ENCODE measurements at places on chromosomes 2 and 18. TPM values are rescaled to one million over a fixed set of nuclear protein-coding genes. Genes with fewer than 3 reads are reported as not detected.
A peak's percentile ranks its signal among the peaks of the same experiment; 100 is the strongest.

- no peak for DNase-seq
Observed at GRCh38 chr18:5475267-5475666, 68.5 kb downstream of the EPB41L3 start.

The RNMT gene
- 55.2 TPM for total RNA-seq

DNA sequence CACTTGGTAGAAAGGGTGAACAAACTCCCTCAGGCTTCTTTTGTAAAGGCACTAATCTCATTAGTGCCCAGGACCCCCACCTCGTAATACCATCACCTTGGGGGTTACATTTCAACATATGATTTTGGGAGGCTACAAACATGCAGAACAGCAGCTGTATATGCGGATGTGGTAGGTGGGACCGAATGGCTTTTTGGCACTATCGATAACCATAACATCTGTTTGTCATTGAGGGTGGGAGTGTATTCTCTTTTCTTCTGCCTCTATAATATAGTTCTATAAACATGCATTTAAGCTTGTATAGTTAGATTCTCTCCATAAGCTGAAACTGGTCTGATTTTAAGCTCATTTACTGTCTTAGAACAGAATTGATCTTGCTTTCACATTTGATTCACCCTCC is 239.1 kb upstream of the BOD1L2 start:
- no peak for DNase-seq

DNA sequence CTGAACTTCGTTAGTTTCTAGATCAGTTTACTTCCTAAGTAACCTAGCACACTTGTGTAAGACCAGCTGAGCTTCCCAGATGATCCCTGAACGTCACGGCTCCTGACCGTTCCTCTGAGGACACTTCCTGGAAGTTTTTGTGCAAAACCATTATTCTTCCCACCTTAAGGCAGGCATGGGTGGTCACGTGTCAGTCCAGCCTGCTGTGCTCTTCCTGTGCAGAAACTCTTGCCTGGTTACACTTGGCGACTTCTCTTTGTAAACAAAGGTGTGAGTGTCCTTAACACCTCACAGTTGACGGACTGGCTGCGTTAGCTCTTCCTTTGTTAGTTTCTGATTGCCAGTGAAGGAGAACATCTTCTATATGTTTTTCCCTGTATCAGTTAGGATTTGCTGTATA is 118.3 kb downstream of the SH3RF3 start:
- DNase-seq, result no peak

DNA sequence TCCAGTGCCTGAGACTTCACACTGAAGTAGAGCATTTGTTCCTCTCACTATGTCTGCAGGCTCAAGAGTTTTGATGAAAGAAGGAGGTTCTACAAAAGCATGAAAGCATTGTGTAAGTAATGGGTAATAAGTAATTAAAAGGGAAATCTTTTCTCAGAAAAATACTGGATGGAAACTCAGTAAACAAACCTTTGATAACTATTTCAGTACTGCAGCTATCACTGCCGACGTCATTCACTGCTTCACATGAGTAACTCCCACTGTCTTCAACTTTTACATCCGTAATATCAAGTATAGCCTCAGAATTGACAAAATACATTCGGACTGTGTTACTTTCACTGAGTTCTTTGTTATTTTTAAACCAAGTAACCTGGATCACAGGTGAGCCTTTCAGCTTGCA is 72.7 kb downstream of the TTN start:
- no peak for DNase-seq

DNA sequence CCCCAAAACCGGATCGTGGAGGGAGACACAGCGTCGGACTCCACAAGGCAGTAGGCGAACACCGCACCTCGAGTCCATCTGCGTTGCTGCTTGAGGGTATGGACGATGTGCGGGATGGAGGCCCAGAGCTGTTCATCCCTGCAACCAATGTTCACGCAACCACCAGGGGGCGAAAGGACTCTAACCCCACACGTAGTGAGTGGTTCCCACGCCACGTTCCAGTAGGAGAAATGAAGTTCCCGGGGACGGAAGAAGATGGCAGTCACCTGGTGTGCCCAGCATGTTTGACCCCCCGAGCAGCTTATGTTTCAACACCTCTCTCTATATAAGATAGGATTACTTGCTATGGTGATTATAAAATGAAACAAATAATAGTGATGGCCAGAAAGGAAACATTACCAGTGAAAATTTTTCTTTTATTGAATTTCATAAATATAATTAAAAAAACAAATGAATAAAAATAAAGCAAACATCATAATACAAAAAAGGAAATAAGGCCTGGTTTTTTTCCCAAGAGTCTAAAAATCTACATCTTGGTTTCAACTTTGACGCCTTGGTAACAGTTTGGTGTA is 184.3 kb downstream of the SH3BP4 start:
- peak; percentile 9 for DNase-seq

GRCh38 chr2:24697792-24698191 is 95.4 kb downstream of the PTRHD1 start:
- DNase-seq, result no peak

The IL1F10 gene
- total RNA-seq, result not detected

The IER3IP1 gene
- 22.1 TPM for total RNA-seq

The AQP12A gene
- total RNA-seq, result not detected

The SIX3 gene
- total RNA-seq, result not detected

GRCh38 chr2:58508006-58508405 is 266.9 kb upstream of the FANCL start:
- no peak for DNase-seq

GRCh38 chr2:223187256-223187655 is 135.3 kb downstream of the KCNE4 start:
- no peak for DNase-seq

The EIF2AK2 gene
- total RNA-seq, result 48.7 TPM

DNA sequence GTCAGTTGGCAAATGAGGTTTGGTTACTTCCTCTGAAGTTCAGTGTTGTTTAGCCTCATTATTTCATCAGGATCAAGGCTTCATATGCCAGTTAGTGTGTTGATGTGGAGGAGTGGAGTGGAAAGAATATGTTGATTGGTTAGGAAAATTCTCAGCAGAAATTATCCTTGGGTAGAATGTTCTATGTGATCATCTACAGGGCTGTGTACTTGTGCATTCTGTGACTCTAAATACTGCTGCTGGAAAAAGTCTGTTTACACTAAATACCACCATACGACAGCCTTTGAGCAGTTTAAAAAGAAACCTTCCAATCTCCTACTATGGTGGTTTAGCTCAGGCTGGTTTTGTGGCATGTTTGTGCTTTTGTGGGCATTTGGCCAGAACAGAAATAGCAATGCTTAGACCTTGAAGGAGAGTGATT is 25.8 kb downstream of the CAB39 start:
- no peak for DNase-seq

GRCh38 chr2:191478799-191479679 is 198.9 kb upstream of the NABP1 start:
- DNase-seq, result no peak

- DNase-seq, result no peak
Observed at GRCh38 chr2:229993236-229993635, 70.9 kb downstream of the FBXO36 start.

GRCh38 chr18:10852385-10853303 is 296.7 kb downstream of the PIEZO2 start:
- no peak for DNase-seq

The KCNE4 gene
- total RNA-seq, result 3.7 TPM

- DNase-seq, result no peak
Observed at GRCh38 chr2:43333656-43334144, 107.3 kb upstream of the ZFP36L2 start.

The PTPN4 gene
- total RNA-seq, result 191 TPM

The DNPEP gene
- total RNA-seq, result 17.5 TPM

DNA sequence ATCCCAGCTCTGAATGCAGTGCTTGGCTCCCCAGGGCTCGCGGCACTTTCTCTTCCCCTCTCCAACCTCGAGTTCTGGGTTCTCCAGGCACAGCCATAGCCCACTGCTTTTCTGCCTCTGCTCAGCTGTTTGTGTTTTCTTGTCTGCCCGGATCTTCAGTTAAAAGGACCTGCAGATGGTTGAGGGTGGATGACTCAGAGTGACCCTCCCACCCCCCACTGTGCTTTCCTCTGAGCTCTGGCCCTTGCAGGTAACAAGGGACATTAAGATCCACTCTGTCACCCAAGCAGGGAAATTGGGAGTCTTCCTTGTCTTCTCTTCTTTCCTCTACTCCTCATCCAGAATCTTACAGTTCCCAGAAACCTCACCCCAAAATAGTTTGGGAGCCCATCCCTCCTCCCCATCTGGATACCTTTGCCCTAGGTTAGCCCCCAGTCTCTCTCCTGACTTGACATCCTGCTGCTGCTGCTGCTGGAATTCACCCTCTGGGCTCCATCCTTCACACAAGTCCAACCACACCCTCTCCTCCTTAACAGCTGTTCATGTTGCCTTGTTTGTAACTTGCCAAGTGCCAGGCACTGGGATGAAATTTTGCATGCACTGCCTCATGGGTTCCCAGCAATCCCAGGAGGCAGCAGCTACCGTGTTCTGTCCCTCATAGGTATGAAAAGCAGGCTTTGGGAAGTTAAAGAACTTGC is 157.9 kb upstream of the TTC39C start:
- no peak for DNase-seq

DNA sequence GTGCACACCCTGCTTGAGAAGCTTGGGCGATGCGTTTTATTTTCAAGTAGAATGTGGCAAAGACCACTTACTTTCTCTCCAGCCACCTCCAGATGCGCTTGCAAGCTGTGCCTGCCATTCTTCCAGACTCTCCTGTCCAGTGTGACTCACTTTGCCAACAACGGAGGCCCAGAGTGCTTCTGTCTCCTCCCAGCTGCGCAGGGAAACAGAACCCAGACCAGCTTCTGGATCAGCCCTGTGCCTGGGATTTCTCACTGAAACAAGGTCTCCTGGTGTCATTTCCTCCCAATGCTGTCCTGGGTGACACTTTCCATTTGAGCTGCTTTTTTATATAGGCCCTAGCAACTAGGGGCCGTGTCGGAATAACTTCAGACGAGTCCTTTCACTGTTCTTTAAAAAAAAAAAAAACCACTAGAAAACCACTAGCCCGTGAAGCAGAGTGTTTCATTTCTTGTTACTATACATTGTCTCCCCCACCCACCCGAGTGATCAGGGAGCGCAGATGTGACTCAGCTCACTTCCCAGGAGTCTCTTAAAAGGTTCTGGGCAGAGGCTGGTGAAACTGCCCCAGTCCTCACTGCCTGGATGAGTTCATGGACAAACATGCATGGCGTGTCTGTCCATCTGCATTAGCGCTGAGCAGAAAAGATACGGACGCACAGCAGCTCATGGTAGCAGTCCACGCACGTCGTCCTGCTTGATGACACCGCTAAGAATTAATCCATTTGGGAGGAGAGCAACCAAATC is 25.3 kb upstream of the RPL31 start:
- DNase-seq, result no peak

- DNase-seq, result no peak
Observed at GRCh38 chr2:160331258-160332025, 131.4 kb upstream of the ITGB6 start.

The POTEF gene
- total RNA-seq, result not detected

DNA sequence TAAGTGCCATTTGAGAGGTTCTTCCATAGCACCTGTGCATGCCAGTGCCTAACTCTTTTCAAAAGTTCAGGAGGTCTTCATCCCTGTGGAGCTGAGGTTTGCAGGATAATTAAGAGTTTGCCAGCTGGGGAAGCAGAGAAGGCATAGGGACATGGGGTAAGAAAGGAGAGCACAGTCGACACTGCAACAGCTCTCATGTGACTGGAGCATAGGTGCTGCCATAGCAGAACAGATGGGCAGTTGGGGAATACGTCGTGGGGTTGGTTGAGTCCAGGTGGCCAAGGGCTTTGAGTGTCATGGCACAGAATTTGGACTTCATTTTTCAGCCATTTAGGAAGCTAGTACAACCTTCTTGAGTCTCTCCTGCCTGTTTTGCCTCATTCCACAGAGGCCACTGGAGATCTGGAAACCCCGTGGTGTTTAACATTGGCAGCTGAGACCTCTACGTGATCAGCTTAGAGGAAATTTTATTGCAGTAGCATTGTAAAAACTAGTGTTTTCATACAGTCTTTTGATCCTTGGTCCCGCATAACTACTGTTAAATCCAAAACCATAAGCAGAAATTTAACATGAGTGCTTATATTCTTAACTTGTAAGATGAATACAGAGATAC is 65.1 kb downstream of the CRIM1 start:
- DNase-seq, result no peak

- DNase-seq, result no peak
Observed at GRCh38 chr2:74880054-74880728, 46.3 kb downstream of the HK2 start.

The DSG4 gene
- total RNA-seq, result not detected

The SNORC gene
- 1.6 TPM for total RNA-seq

GRCh38 chr2:20410556-20411277 is 36.2 kb upstream of the RHOB start:
- DNase-seq, result no peak

DNA sequence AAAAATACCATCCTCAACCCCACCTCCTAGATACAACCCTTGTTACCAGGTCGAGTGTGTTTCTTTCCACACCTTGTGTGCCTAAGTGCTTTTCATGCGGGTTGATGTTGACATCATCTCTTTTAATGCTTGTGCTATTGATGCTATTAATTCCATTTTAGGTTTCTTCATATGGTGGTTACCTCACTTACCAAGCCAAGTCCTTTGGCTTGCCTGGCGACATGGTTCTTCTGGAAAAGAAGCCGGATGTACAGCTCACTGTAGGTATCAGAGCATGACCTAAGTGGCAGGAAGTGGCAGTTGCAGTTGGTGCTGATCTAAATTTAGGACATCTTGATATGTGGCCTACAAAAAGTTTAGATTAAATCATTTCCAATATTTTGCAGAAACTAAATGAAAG is 149.9 kb upstream of the TTC39C start:
- DNase-seq, result no peak

DNA sequence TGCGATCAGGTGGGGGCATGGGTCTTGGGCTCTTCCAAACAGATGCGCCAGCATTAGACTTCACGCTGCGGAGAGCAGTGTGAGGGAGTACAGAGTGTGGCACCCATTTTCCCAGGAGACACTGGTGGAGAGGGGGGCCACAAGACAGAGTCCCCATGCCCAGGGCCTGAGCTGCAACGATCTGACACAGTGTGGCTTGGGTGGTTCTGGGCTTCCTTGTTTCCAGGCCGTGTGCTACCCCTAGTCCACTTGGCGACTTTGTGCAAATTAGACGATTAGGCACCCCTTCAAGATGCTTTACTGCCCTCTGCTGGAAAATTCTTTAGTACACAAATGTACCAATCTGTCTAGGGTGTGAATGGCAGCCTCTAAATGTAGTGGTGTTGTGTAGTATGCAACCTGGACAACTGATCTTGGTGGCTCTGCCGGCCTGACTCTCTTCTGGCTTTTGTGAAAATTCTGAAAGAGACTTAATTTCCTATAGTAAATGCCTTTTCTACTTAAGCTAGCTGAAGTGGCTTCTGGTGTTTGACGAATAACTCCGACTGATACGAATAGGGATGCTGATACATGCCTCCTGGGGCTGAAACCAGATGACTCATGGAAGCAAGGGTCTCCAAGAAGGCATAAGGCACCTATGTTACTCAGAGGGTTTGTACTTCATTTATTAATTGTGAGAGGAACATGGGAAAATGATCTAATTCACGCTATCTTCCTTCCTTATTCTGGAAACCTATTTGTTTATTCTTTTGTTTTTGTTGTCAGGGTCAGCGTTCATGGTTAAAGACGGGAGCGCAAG is 92.3 kb upstream of the SMAD2 start:
- DNase-seq, result no peak

The GATA6 gene
- 0.16 TPM for total RNA-seq

The POTEC gene
- not detected for total RNA-seq
